Activated CD4-positive, alpha-beta T cell treated with anti-CD3 and anti-CD28 coated beads, Interleukin-2, Interleukin-6, amounts not matched to agents 100 ng/mL and 50 ng/mL, durations not matched to agents 16 hours and 8 hours (primary cell): ENCODE measurements at places on chromosomes 5 and 9.

DNA sequence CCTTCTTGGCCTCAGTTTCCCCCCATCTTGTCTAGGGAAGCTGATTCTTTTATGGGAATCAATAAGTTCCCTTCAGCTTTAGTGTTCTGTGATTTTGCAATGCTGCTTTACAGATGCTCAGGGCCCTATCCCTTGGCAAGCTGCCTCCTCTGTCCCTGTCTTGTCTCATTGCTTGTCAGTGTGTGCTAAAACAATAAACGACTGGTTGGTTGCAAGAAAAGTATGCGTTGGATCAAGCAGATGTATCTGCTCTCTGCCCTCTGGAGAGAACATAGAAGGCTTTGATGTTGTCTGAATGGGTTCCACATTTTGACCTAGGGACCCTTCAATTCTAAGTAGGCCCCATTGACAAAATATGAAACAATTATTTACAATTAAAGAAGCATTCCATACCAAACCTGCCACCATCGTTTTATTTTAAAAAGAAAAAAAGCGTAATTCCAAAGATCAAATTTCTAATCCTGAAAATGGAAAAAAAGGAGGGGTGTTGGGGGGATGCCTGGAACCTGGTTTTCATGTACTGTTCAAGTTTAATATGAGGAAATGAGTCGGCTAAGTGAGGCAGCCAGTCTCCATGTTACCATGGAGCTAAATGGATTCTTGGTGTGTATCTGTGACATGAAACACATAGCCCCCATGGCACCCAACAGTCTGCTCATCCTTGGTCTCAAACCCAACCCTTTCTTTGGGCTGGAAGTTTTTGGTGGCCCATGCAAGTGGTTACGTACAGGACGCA lies 31.2 kb upstream of the TARS1 start:
- no peak for DNase-seq

DNA sequence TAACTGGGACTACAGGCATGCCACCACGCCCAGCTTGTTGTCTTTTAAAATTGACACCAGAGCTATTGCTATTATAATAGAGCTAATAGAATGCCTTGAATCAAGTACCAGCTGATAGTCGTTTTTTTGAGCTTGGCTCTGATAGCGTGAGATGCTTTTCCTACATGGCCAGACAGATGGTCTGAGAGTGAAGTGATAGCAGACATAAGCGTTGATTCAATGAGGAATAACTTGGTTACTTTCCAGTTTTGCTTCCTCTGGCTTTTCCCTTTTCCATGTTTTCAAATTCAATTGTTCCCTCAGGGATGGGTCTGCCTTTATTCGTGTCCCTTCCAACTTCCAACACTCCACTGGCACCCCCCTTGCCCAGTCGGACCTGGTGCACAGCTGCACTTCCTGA lies 15.4 kb downstream of the AGXT2 start:
- no peak for DNase-seq

DNA sequence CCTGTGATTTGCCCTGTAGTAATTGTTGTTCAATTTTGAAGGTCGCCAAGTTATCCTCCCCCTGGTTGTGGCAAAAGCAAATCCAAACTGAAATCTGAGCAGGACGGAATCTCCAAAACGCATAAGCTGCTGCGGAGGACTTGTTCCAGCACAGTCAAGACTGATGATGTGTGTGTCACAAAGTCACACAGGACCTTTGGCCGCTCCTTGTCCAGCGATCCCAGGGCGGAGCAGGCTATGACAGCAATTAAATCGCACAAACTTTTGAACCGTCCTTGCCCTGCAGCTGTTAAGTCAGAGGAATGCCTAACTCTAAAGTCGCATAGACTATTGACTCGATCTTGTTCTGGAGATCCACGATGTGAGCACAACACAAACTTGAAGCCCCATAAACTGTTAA lies 128.4 kb downstream of the PARP8 start:
- no peak for DNase-seq

DNA sequence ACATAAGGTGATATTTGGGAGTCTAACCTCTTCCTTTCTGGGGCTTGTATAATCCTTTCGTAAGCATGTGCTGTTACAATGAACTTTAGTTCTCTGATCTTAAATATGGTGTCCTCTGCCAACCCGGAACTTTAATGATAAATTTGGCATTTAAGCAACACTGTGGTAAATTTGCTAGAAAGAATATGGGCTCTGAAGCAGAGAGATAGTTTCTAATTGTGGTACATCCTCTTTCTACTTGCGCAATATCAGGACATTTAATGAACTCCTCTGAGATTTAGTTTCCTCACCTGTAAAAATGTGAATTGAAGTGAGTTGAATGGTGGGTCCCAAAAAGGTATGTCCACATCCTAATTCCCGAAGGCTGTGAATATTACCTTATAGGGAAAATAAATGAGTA lies 364.7 kb downstream of the CAAP1 start:
- no peak for DNase-seq

DNA sequence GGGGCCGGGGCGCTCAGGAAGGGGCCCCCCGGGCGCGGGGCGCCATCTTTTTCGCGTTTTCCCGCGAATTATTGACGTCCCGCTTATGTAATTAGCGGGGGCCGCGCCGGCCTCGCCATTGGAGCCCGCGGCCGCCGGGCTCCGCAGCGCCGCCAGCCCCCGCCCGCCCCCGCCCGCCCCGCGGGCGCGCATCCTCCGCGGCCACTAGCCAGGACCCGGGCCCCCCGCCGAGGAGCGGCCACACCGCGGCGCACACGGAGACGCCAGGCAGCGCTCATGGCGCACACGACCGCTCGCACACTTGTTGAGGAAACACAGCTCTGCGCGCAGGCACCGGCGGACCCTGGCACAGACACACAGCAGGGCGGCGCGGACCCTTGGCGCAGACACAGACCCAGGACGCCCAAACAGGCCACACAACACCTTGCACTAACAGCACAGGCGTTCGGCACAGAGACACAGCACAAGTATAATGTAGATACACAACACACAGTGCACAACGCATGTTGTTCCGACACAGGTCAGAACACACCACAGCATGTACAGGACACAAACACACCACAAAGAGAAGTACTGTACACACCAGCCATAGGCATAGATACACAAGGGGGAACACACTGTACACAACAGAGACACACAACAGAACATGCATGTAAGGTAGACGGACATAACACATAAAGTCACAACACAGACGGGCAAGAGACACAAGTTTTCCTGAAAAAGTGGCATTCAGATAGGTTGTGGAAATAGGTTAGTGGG lies 467 bp upstream of the PHF19 start:
- peak; percentile 90 for DNase-seq

DNA sequence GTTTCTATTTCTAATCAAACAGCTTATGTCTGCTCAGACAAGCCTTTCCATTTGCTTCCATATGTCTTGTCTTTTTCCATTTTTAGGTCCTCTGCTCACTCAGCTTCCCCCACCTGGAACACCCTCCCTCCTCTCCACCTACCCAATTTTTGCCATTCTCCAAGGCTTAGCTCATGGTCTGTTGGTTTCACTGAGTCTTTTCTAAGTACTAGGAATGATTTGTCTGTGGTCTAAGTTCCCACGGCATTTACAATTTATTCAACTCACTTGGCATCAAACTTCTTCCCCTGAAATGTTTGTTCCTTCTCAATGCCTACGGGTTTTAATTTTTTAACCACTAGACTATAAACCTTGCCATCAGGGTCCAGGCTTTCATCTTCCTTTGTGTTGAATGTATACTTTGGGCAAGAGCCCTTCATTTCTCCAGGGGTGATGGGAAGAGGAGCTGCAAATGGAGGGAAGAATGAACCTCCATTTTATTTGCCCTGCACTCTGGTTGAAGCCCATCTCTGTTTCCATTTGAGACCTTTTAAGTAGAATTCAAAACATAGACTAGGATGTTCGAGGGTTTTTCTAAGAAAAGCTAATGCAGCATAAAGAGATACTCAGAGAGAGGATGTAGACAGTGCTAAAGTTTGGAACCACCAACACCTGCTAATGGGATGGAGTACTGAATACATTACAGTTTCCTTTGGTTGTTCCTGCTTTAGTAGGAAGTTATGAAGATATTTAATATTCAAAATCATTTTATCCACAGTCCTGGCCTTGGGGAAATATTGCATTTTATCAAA lies 104.0 kb downstream of the PTTG1 start:
- no peak for DNase-seq

DNA sequence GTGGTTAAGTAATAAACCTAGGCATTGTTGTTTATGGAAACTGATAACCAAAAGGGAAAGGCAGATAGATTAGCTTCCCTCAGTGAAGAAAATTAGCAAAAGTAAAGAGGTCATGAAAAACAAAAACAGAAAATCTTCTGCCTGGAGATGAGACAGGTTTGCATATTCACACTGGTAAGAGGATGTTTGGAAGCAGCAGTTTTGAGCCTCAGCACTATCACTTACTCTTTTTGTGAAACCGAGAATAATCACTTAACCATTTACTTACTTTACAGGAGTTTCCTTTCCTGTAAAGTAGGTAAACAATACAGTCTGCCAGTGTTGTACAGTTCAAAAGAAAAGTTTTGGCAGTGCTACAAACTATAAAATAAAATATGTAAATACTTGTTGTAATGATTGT lies 35.5 kb upstream of the EMB start:
- peak; percentile 4 for DNase-seq

GRCh38 chr5:138385660-138386059 lies 33.2 kb downstream of the KDM3B start:
- no peak for DNase-seq

DNA sequence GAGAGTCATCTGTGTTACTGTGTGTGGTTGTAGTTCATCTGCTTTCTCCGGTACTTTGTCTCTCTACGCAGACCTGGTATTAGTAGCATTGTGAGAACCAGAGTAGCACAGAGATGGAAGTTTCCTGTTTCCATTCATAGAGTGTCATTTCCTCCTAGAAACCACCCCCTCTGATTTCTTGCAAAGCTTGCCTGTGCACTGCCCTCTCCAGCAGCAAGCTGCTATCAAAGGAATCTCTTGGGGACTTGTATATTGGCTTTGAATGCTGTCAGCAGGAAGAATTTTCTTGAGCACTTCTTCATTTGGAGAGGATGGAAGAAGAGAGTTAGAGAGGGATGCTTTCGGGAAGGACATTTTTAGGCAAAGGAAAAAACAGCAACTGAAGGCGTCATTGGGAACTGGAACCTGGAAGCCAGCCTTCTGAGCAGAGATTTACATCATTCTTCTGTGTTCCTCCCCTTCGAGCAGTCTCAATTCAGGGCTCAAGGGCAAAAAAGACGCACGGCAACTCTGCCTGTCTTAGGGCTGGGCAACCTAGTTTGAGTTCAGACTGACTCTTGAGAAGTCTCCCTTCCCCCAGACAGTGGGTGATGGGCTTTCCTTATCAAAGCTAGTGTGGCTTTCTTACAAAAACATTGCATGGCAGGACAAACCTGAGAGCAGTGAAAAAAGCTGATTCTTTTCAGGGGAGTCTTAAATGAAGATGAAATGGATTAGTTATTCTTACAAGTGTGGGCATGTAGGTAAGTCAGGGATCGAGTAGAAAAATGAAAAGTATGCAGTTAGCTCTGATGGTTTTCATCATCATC lies 226.3 kb downstream of the AOPEP start:
- DNase-seq, result peak; percentile 68

- no peak for DNase-seq
These were observed 24.7 kb upstream of the CNOT6 start for GRCh38 chr5:180469586-180469865.

DNA sequence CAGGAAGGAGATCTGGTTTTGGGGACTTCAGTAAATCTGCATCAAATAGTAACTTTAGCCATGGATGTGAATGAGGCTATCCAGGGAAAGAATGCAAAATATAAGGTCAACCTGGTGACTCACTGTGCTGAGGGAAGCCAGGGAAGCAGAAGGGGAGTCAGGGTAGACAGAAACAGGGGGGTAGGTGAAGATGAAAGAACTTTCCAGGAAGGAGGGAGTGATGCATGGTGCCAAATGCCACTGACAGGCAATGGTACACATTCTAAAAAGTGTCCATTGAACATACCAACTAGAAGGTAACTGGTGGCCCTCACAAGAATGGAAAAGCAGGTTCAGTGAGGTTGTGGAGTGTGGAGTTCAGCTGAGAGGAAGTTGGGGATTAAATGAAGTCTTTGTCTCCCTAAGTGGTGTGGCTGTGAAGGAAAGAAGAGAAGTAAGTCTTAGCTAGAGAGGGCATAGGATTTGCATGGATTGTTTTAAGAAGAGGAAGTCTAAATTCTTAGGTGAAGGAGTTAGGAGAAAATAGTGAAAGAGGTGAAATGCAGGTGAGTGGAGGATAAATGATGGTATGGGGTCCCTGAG lies 35.5 kb downstream of the PALM2AKAP2 start:
- DNase-seq, result no peak

DNA sequence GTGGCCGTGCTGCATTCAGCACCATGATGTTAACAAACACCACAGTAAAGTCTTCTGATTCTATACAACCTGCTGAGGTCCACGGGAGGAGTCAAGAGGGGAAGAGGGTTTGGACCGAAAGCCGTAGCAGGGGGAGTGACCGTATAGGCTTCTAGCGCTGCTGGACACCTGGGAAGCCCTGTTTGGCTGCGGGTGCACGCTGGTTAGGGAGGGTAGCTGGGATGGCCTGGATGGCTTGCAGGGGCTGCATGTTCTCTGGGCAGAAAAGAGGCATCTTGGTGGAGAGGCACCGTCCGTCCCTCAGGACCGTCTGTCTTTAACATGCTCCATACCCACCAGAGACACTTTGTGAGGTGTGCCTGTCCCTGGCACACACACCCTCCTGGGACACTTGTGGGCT lies 251.0 kb upstream of the IRX1 start:
- DNase-seq, result no peak

DNA sequence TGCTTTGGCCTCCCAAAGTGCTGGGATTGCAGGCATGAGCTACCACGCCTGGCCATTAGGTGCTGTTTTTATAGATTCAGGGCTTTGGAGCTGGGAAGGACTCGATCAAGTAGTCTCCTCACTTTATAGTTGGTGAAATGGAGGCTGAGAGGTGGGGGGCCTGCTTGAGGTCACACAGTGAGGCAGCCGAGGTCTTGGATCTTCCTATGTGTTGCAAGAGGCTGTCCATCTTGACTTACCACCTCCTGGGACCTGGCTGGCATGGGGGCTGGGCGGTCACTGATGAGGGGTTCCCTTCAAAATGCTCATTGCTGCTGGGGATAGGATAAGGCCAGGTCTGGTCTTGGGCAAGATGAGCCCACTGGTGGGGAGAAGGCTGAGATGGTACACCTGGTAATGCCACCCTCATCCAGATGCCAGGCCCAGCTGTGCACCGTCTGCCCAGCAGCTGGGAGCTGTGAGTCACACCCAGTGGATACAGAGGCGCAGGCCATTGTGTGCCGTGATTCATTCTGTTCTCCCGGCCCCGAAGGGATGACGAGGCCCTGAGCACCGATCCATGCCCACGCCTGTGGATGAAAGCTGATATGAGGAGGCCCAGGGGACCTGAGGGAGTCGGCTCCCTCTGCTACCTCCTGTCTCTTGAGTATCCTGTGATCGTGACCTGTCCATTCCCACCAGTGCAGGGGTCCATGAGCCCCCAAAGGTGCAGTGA lies 10.5 kb upstream of the NDST1 start:
- DNase-seq, result no peak

- DNase-seq, result peak; percentile 29
These were observed 977 bp upstream of the PRDM12 start for GRCh38 chr9:130663258-130663976.
